ENCODE measurements at places on chromosomes 4 and X. TPM values are rescaled to one million over a fixed set of nuclear protein-coding genes. Genes with fewer than 3 reads are reported as not detected.

Gene DCAF4L1
- total RNA-seq = 0.06 TPM

DNA sequence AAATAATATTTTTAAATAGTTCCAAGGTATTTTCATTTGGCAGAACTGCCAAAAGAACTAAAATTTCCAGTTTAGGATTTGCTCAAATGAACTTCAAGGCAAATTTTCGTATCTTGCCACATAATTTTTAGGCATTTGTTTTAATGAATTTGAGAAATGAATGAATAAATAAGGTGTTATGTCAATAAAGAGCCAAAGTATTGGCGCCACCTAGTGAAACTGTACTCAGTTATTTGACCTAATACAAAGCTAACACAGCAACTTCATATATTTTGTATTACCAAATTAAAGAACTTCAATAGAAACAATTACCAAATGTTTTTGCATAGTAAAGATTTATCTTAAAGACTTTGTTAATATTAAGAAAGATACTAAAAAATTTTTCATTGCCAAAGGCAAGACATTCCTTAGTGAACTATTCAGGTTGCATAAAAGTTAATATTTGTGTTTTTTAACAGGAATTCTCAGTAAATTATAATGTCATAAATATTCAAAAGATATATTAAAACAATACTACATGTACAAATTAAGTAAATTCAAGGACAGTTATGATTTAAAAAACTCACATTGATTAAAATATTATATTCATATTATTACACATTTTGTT lies 50.3 kb downstream of the STPG2 start:
- no peak for DNase-seq

GRCh38 chr4:168723569-168723968 lies 226.7 kb downstream of the PALLD start:
- DNase-seq = no peak

- DNase-seq = no peak
Measured at GRCh38 chr4:76305033-76305687, 1.4 kb upstream of the STBD1 start.

Gene NPY2R
- total RNA-seq = 1.2 TPM

DNA sequence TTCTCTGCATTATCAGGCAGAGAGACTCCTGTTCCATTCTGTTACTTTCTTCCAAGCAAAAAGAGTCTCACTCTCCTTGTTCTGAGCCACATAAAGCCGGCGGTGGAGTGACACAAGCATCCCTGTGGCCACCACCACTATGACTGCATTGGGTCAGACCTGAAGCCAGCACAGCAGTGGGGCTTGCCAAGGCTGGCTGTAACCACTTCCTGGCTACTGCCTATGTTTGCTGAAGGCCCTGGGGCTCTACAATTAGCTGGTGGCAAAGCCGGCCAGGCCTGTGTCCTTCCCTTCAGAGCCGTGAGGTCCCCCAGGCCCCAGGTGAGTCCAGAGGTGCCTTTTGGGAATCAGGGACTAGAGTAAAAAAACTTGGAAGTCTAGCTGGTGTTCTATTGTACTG lies 31.8 kb downstream of the PLAC8 start:
- DNase-seq = no peak

- no peak for DNase-seq
Measured at GRCh38 chr4:152525878-152526277, 10.0 kb downstream of the FBXW7 start.

Gene TEC
- 3.6 TPM for total RNA-seq

DNA sequence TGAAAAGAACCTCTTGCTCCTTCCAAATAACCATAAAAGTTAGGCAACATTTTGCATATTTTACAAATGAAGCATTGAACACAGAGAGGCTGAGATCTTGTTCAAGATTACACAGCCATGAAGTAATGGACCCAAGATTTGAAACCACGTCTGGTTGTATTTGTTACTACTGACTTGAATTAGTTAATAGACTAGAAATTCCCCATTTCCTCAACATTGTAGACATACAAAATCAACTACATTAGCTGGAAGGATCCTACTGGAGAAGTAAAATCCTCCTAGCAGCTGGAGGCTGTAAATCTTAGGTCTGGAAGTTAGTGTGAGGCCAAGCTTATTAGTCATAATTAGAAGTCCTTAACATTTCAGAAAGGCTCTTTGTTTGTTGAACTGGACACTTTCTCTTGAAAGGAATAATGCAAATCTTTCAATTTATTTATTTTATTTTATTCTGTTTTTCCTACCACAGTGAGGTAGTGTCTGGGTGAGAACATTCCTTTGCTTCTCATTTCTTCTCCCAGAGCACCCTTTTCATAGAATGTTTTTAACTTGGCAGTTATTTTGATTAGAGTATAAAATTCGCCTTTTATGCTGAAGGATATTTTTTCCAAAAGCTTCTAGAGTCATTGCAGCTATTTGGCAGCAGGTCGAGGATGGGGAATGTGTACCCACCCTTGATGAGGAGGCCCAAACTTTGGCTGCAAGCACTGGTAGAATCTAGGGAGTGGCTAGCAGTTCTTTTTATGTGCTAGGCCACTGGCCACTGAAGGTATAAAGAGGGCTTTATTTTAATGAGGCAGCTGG lies 62.0 kb upstream of the CLNK start:
- no peak for DNase-seq

GRCh38 chr4:7929118-7929951 lies 10.3 kb downstream of the AFAP1 start:
- peak; percentile 87 for DNase-seq

GRCh38 chr4:9987749-9988362 lies 33.4 kb downstream of the SLC2A9 start:
- no peak for DNase-seq

Gene BMP3
- 27.0 TPM for total RNA-seq

GRCh38 chr4:84596826-84597225 lies 13.9 kb downstream of the CDS1 start:
- no peak for DNase-seq

Gene MAGEE2
- not detected for total RNA-seq

- DNase-seq = no peak
Measured at GRCh38 chr4:84632092-84632491, 49.2 kb downstream of the CDS1 start.

DNA sequence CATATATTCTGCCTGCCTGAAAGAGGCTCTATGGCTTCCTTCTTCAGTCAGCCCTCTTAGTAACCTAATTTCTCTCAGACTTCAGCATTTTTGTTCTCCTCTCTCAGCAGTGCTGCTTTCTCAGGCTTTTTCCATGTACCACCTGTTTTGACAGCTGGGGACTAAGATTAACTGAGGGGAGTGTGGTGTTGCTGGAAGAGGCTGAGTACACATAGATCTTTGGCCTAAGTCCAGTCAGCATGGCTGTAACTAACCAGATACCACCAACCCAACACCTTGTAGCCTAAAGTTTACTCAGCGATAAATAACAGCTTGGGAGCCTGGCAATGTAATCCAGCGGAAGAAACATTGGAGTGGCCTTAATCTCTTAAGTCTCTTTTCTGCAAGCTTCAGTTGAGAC lies 85.5 kb downstream of the RTL3 start:
- no peak for DNase-seq

DNA sequence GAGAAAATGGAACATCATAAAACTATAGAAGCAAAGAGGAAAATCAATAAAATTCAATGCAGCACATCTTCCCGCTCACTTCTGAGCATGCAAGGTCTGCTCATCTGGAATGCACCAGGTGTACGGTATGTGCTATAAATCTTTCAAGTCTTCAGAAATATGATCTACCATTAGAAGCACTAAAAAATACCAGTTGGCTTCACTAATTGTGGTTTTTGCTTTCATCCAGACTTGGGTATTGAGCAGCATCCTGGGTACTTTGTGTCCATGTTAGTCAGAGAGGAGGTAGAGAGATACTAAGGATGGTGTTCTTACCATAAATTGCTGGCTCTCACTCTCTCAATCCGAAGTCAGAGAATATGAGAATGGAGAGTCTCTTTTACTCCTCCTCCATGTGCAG lies 477.1 kb downstream of the PPARGC1A start:
- no peak for DNase-seq

DNA sequence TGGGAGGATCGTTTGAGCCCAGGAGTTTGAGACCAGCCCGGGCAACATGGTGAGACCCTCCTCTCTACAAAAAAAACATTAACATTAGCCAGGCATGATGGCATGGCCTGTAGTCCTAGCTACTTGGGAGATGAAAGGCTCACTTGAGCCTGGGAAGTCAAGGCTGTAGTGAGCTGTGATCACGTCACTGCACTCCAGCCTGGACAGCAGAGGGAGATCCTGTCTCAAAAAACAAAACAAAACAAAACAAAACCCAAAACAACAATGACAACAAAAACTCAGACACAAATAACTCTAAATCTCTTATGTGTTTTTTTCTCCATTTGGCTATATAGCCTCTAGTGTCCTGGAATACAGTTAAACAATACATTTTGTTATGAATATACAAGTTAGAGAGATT lies 127.3 kb upstream of the STK26 start:
- no peak for DNase-seq

GRCh38 chr4:121227341-121227792 lies 63.2 kb upstream of the TNIP3 start:
- DNase-seq = no peak

Gene POLN
- 1.3 TPM for total RNA-seq

Gene AFM
- not detected for total RNA-seq

Gene HAUS3
- 9.7 TPM for total RNA-seq

All from left colon (tissue), 2 donors.